Choroid plexus epithelial cell (primary cell): ENCODE measurements at places on chromosomes 7 and 10.

DNA sequence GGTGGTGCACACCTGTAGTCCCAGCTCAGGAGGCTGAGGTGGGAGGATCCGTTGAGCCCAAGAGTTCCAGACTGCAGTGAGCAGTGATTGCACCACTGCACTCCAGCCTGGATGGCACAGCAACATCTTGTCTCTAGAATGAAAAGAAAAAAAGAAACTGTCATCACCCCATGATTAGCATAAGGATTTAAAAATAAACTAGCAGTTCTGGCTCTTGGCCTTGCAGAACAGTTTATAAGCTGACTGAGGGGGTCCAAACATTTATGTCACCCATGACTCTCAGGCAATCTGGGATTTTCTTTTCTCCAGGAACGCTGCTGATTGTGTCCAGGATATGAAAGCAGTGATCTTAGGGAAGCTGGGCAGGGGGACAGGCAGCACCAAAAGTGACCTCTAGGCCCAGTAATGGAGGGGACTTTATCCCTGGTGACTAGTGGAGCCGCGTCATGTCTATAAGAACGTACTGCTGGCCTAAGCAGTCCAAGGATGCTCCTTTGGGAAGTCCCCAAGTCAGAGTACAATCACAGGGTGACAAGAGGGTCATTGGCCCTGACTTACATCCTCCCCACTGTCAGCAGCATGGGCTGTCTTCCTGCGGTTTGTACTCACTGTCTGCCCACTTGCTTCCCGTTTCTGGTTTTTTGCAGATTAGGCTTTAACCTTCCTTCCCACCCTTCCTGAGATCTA is 177.4 kb downstream of the ARHGAP12 start:
- DNase-seq, result no peak

GRCh38 chr7:12328888-12329770 is 74.5 kb downstream of the VWDE start:
- no peak for DNase-seq

DNA sequence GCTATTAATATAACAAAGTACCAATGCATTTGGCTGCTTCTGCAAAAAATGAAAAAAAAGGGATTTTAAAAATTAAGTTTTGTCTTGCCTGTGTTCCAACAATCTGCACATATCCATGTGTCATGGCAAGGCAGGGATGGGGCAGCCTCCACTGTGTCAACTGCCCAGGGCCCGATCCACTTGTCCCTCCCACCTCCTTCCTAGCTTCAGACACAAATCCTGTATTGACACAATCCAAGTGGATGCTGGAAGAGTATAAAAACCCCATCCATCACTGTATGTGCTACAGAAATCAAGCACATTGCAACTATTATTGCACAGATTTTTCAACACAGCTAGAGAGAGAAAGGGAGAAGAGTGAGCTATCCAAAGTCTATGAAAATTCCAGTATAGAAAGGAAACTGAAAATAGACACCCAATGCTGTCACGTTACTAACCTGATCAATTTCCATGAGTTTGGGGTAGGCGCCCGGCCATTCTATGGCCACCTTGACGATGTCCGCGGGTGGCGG is 106.4 kb downstream of the ELMO1 start:
- DNase-seq, result no peak

DNA sequence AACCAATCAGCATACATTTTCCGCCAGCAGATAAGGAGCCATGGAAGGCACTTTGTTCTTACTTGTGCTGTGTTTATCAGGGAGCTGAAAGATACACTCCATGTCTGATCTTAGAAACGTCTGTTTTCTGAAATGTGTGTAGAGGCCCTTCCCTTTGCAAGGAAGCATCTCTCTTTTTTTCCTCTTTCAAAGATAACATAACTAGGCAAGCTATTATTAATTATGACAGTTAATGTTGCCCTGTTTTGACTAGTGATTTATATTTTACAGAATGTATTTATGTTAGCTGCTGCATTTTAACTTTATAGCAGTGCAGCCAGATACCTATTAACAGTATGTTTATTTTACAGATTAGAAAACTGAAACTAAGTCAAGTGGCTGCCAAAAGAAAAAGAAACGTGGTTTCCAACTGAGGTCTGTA is 683.2 kb upstream of the IGFBP3 start:
- DNase-seq, result peak; percentile 40

- peak; percentile 92 for DNase-seq
Measured at GRCh38 chr10:24456322-24456721, 247.4 kb downstream of the KIAA1217 start.

DNA sequence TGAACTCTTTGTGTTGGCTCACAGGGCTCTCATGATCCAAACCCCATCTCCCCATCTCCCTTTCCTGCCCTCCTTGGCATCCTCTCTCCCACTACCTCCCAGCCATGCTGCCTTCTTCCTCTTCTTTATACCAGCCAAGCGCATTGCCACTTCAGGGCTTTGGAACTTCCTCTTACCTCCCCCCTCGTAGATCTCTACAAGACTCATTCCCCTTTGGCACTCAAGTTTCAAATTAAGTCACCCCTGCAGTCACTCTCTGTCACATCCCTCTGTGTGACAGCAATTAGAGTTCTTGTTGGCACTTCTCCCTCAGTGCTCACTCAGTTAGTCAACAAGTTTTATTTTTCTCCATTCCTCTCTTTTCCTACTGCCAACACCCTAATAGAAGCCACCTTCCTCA is 20.8 kb upstream of the NRP1 start:
- no peak for DNase-seq

- no peak for DNase-seq
Measured at GRCh38 chr10:70060389-70060788, 7.7 kb downstream of the MACROH2A2 start.

DNA sequence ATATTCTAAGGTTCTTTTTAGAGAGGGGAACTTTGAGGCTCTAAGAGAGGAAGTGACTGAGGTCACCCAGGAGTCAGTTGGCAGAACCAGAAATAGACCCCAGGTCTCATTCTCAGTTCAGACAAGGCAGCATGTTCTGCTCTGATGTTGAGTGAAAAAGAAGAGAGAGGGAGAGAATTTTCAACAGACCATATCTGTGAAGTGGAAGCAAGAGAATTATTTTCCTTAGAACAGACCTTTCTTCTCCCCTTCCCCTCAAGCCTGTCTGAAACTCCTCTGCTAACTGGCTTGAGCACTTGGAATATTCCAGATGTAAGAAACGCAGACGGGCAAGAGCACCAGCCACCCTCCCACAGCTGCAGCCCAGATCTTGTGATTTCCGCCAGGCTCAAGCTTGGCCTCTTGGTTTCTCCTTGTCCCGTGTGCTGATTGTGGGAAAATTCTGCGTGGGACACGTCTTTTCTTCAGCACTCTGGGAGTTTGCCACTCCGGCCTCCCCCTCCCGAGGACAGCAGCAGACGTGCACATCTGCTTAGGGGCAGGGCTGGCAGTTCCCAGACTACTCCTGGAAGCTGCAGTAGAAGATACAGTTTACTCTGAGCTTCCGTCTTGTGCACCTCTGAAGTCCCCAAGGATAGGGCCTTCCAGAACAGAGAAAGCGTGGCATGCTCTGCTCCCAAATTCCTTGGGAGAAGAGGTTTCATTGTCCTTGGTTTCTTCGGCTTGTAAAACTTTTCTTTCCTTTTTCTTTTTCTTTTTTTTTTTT is 22.7 kb upstream of the IKZF1 start:
- no peak for DNase-seq

- no peak for DNase-seq
Measured at GRCh38 chr10:64159910-64160872, 639.0 kb downstream of the REEP3 start.

DNA sequence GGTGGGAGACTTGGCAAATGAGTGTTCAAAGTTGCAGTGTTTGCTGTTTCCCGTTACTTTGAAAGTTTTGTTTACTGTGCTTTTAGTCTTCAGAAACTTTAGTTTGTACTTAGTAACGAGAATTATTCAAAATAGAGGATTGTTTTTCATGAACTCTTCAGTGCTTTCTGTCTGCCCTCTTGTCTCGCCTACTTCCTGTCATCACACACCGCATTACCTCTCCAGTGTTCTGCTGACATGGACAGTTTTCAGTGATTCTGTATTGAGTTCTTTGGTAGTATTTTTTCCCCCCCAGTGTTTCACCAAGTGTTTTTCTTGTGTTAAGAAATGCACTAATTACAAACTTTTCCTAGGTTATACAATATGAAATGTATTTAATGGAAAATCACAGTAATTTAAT is 207.0 kb downstream of the MLLT10 start:
- peak; percentile 31 for DNase-seq

- DNase-seq, result peak; percentile 14
Measured at GRCh38 chr10:126736727-126737126, 66.2 kb upstream of the C10orf90 start.

- DNase-seq, result peak; percentile 11
Measured at GRCh38 chr10:78892338-78893176, 176.2 kb upstream of the ZMIZ1 start.

DNA sequence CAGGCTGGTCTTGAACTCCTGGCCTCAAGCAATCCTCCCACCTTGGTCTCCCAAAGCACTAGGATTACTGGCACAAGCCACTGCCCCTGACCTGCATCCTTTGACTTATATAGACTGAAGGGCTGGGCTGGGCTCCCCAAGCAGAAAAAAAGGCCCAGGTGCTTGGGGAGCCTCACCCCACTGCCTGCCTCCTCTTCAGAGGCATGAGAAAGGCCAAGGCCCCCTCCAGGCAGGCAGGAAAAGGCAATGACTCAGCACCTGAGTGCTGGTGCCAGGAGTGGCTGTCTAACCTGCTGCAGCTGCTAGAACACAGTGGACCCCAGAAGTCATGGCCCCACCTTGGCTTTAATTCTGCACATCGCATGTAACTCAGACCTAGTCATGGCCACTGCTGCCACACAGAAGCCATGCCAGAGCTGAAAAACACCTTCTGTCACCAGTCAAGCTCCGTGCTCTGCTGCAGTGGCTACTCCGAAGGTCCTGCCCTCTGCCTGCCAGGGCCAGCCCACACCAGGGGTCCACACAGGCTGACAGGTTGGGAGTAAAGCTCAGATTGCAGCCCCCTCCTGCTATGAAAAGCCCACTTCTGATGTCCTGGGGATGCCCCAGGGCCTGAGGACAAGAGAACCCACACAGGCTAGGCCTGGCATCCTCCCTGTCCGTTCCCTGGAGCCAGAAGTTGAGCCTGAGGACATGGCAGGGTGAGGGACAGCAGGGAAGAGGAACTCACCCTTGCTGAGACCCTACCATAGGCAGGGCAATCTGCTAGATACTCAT is 48.5 kb downstream of the GRID1 start:
- no peak for DNase-seq

DNA sequence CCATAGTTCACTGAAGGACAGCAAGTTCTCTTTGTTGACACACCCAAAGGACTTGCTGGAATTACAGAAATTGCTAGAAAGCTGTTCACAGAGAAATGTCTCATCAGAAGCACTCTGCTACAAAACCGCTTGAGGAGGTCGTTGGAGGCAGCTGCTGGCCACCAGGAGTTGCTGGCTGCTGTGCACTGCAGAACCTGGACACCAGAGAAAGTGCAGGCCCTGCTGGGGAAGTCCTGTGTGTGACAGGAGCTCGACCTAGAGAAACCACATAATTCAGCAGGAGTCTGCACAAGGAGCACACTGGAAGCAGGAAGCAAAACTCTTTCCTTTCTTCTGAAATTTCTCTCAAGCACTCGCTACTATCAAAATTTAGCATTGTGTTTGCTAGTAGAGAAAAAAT is 461.5 kb upstream of the GHITM start:
- DNase-seq, result peak; percentile 1

DNA sequence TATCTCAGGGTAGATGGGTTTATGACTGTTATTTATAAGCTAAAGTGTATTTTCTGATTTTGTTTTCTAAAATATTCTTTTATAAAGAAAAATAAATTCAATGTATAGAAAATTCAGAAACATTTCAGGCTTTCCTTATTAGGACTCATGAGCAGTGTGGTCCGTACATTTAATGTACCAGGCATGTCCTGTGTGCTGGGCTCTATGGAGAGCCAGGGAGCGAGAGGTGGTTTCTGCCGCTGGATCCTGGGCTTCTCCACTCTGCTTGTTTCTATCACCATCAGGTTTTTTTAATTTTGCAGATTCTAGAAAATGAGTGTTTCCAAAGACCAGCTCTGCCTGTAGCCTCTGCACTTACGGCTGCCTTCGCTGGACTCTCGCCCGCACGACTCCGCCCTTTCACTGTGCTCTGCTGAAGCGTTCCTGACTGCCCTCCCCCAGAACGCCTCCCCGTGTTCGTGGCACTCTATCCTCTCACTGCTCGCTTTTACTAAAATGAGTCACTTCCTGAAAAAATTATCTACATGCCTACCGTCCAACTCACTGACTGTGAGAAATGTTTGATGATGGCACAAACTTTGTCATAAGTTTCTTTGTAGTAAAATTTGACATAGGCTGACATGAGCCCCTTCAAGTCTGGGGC is 188.5 kb downstream of the ZMYND11 start:
- DNase-seq, result peak; percentile 98

DNA sequence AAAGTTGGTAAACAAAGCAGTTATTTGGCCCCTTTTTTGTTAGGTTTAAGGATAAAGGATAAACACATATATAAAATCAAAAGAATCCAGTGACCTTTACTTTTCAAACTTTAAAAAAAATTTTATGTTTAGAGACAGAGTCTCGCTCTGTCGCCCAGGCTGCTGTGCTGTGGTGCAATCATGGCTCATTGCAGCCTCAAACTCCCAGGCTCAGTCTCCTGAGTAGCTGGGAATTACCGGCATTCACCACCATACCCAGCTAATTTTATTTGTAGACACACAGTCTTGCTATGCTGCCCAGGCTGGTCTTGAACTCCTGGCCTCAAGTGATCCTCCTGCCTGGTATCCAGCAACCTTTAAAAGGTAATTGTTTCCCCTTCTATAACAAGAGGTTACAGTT is 31.3 kb downstream of the GNA12 start:
- peak; percentile 69 for DNase-seq

DNA sequence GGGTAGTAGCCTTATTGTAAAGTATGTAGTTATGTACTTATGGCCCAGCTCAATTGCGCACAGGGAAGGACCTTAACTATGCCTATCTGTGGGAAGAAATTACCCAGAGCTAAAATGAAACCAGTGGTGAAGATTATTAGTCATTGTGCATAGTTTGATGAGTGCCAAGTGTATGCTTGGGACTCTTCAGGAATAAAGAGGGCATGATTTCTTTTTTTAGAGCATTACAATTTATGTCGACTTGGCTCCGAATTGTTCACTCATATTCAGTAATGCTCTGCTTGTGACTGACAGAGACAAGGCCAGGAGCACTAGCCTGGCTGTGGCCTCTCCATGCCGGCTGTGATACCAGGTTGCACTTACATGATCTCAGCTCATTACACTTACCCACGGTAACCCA is 269.5 kb downstream of the TRIL start:
- DNase-seq, result peak; percentile 38

GRCh38 chr7:157630301-157630853 is 293.6 kb downstream of the DNAJB6 start:
- DNase-seq, result no peak
